ENCODE measurements at places on chromosomes 16 and 17.
A peak's percentile ranks its signal among the peaks of the same experiment; 100 is the strongest.

GRCh38 chr16:72925631-72925979, 122.3 kb downstream of the ZFHX3 start:
- no peak for DNase-seq

- no peak for DNase-seq
Measured at GRCh38 chr17:68326681-68327080, 35.4 kb downstream of the ARSG start.

DNA sequence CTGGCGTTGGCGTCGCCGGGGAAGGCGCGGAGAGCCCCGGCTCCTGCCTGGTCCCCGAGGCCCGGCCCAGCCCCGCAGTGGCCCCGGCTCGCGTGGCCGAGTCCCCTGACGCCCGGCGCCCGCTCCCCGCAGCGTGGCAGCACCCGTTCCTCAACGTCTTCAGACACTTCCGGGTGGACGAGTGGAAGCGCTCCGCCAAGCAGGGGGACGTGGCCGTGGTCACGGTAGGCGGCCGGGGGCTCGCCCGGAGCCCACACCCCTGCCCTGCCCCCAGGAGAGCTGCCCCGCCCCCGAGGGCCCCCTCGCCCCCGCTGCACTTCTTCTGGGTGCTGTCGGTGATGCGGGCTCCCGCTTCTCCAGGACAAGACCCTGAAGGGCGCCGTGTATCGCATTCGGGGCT, 466 bp downstream of the WDR90 start:
- peak; percentile 26 for DNase-seq

GRCh38 chr17:67246403-67246652, 1.3 kb upstream of the HELZ start:
- DNase-seq: no peak

GRCh38 chr16:15644267-15644961, 1.5 kb upstream of the MARF1 start:
- DNase-seq: no peak

DNA sequence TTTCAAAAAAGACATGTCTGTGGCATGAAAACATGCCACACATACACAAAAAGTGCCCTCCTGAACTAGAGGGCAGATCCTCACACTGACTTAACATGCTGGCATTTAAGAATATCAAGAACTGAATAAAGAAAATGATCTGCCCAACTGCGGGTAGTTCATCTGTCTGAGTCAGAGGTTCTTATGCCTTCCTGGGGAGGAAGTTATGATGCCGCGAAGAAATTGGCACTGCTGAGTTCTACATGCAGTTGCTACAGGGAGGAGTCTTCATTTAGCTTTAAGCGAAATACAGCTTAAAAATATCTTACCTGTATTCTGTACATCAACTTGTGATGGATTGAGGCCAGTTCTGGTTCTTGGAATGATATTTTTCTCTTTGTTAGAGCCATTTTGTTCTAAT, 6.3 kb downstream of the ALDH3A2 start:
- no peak for DNase-seq

DNA sequence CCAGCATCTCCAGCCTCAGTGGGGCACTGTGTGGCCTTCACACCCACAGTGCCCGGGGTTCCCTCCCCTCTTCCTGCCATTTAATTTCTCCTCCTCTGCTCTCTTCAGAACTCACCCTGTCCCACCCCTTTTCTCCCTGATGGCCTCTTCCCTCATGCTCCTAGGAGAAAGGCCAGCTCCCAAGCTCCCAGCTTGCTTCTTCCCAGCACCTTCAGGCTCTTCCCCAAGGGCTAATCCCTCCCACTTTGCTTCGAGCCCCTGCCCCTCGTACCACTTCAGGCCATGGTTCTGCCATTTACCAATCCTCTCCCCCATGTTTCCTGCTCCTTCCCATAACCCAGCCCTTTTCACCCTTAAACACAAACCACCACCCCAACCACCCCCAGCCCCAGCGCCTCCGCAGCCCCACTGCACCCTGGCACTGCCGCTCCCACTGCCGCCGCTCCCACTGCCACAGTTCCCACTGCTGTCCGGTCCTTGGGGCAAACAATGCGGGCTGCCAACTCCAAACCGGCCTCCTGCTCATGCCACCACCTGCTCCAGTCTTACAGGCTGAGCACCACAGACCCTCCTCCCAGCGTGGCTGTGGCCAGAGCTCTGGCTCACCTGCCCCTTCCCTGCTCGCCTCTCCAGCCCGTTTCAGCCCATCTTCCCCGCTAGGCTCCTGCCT, 28.6 kb downstream of the ADAM11 start:
- DNase-seq: no peak

DNA sequence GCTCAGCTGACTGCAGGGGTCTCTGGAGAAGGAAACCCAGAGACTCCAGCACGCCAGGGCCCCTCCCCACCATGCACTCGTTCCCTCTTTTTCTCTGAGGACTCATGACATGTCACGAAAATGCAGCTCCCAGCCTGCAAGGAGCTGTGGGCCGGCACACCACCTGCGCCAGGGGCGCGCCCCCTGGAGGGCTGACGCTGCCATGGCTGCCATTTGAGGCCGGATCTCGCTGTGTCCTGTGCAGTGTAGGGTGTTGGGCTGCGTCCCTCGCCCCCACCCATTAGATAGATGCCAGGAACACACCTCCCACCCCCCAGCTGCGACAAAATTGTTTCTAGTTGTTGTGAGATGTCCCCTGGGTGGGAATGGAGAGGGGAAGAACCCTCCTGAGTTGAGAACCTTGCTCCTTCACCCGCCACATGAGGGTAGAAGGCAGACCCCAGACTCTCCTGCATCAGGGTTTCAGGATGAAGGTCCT, 8.2 kb downstream of the SYNGR2 start:
- DNase-seq: peak; percentile 82

GRCh38 chr16:63876103-63876502, 1245.8 kb downstream of the CDH11 start:
- no peak for DNase-seq

- DNase-seq: no peak
Measured at GRCh38 chr16:65353183-65353582, 231.3 kb upstream of the CDH11 start.
